Natural killer cell treated with Interleukin-12 subunit alpha and Interleukin-12 subunit beta and Interleukin-15 and Interleukin-18, amount 100 ng/mL, for 72 hours (primary cell): ENCODE measurements at places on chromosomes 3 and 15. TPM values are rescaled to one million over a fixed set of nuclear protein-coding genes. Genes with fewer than 3 reads are reported as not detected.
A peak's percentile ranks its signal among the peaks of the same experiment; 100 is the strongest.

Gene HERC2
- total RNA-seq: 42.7 TPM

DNA sequence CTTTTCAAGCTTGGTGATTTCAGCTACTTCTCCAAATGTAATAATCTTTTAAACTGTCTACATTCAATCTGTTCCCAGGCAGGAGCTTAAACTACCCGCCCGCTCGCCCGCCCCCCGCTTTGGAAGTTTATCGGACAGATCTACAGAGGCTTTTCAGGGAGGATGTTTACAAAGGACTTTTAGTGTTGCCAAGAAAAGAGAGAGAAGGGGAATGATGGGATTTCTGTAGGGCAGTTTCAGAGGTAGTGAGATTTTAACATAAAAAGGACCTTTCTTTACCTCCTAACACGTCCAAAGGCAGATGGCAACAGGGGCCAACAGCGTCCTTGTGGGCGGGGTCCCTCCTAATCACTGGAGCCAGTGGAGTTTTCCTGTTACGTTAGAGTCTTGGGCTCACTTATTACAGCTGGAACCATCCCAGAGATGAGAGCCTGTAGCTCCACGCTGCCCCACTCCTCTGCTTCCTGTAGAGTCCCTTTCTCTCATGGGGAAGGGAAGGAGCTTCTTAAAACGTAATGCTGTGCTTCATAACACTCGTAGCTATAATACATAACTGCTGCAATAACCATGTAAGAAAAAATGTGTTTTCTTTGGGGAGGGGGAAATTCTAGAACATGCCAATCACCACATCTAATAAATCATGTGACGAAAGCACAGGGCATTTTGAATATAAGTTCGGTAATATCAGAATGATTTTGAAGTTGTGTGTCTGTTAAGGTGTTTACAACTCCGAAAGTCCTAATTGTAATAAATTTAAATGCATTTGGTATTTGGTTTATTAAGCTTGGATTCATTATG is 30.9 kb downstream of the HES1 start:
- no peak for DNase-seq

GRCh38 chr3:48847053-48847503 is 596 bp downstream of the PRKAR2A start:
- DNase-seq: peak; percentile 64

DNA sequence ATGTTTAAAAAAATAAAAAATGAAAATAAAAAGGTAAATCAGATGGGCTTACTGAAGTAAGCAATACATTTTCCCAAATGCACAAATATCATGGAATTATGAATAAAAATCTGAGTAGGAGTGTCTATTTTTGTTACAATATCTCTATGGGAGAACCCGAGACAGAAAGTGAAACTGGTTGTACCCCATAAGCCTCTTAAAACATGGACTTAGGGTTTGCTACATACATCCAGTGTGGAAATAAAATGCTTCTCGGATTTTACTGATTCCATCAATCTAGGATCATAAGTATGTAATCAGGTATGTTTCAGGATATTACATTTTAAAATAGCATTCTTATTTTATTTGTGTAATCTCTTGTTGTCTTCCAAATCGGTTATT is 177.8 kb upstream of the CDIN1 start:
- no peak for DNase-seq
